ENCODE measurements at places on chromosomes 11 and 22.

DNA sequence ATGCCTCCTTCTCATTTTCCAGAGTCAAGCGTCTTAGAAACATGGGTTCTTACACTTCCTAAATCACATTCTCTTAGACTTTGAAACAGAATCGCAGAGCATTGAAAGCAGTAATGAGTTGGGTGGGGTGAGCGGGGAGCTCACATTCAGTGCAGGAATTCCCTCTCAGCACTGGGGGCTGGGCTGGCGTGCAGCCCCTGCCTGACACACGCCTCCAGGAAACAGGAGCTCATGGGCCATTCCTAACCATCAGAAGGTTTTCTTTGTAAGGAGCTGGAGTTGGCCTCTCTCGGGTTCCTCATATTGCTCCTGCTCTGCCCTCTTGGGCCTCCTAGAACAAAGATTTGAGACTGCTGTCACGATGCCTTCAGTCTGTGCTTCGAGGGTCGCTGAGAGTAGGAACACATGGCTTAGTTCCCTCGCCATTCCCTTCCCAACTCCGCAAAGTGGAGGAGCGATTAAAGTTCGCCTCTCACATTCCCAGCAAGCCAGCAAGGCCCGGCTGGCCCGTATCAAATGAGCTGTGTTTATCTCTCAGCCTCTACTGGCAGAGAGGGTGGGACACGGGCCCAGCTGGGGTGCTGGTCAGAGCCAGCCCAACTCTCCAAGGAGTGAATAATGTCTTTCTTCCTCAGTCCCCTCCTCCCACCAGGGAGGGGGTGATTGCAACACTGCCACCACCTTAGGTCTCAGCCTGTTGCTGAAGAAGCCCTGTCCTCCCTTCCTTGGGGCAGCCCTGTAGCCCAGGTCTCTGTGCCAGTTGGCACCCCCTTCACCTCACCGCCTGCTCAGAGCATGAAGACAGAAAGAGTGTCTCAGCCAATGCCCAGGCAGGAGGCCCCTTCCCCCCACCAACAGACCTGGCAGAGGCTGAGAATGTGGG lies 10.4 kb downstream of the CHRDL2 start:
- DNase-seq: no peak

DNA sequence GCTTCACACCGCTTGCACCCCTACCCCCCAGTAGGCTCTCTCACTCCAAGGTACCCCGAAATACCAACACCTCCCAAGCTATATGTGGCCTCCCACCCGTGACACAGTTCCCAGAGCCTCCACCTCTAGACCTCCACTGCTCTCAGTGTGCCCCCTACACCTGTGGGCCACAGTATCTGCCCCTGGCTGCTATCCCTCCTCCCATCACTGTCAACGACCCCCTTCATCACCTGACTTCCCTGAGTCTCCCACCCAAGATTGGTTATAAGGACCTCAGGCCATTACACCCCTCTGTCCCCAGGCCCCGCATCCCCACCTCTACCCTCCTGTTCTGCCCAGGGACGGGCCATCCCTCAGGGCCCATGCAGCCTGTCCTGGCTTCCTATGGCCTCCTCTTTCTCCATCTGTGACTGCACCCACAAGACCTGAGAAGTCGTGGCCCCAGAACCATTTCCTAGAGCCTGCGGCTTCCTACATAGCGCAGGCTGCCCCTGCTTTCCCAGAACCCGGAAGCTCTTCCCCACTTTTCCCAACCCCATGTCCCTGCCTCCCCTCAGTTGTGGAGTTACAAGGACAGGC lies 734 bp downstream of the ACR start:
- DNase-seq: no peak

DNA sequence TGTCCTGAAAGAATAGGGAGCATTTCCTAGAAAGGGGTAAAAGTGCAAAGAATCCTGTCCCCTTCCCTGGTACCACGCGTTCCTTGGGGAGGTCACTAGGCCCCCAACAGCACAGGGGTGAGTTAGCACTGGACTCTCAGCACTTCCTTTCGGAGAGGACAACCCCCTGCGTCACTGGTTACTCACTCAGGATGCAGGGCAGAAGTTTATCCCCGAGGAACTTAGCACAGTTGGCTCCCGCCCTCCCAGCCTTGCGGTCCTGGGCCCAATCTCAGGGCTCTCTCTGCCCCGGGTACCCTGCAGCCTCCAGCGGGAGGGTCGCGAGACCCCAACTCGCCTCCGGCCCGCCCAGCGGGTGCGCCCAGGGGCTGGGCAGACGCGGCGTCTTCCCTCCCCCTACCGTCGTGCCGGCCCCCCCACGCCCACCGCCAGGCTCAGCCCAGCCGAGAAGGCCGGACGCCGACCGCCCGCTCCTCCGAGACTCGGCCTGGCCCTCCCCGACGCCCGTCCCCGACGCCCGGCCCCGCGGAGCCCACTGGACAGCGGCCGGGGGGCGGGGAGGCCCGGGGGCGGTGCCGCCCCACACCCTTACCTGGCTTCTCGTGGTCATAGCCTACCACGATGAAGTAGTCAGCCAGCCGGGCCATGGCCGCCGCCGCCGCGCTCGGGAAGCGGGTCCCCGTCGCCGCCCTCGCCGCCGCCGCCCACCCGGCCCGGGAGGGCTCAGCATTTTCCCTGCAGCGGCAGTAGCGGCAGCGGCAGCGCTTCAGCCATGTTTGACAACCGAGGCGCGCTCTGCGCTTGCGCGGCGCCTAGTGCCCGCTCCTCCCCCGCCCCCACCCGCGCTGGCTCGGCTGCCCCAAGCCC lies at the start of gene SBF2:
Gene SBF2 (minus strand): TSS at position 797 of the 867 bp plus-strand sequence. CDS start 150 bp downstream, at position 647.
- peak; percentile 77 for DNase-seq

DNA sequence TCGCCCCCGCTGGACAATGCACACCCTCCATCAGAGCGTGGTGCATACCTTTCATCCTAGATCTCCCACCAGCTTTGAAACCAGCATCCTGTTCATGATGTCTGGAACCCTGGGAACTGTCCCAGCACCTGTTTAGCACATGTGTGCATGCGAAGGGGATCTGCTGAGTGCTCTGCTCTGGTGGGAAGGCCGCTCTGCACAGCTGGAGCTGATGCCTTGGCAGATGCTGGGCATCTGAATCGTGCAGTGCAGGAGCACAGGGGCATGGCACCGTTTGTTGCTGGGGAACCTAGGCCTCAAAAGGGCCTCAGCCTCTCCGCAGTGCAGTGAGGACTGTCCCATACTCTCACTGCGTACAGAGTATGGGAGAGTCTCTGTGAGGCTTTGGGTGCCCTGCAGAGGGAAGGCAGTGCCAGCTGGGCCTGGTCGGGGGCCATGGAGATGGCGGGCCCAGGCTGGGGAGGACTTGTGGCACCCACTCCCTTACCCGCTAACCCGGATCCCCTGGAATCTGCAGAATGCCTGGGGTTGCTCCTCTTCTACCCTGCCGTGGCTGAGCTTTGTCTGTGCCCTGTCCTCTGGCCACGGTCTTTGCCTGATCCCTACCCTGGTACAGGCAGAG lies 72.9 kb upstream of the ATXN10 start:
- no peak for DNase-seq

DNA sequence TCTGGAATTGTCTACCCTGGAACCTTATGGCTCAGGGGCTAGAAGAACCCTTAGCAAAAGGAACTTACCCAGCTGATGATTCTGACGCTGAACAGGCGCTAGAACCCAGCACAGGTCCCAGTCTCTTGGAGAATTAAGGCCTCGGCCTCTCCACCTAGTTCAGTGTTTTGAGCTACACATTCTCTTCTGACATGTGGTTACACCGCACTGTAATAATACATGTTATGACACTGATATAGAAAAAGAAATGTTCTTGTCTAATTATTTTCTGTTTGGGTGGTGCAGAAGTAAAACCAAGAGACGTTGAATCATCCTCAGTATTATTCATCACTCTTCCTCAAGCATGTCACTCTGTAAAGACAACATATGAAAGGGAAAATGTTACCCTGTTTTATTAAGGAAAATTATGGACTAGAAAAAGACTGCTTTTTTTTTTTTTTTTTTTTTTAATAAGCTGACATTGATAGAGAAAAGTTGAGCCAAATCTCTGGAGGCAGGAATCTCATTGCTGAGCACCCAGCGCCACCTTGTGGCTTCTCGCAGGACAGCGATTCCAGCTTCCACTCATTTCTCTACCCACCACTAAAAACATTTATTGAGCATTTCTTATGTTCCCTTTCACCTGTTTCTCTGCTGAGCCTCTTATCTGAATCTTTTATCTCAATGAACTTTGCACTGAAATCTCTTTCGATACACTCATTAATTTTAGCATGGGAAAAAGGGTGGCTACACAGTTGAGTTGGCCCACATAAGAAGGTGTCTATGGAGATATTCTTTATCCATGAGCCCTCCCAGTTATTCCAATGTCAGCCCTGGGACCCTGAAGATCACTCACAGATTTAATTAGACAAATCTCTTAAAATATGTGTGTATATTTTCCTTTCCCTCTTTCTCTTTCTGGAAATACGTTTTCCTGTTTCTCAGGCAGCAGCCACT lies 12.6 kb upstream of the APLNR start:
- DNase-seq: peak; percentile 53

DNA sequence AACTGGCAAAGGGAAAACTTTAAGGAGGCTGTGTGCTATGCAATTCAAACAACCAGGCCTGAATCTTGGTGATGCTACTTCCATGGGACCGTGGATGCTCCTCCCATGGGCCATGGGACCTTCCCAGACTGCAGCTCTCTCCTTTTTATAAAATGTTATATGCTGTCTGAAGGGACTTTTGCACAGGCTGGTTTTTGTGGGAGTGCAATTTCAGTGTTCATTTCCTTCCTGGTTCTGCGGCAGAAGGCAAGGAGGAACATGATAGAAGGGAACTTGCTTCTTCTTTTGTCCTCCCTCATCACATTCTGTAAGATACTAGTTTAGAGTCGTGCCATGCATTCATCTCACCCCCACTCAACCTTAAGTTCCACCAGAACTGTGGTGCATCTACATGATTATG lies 68.9 kb downstream of the C11orf58 start:
- DNase-seq: no peak

DNA sequence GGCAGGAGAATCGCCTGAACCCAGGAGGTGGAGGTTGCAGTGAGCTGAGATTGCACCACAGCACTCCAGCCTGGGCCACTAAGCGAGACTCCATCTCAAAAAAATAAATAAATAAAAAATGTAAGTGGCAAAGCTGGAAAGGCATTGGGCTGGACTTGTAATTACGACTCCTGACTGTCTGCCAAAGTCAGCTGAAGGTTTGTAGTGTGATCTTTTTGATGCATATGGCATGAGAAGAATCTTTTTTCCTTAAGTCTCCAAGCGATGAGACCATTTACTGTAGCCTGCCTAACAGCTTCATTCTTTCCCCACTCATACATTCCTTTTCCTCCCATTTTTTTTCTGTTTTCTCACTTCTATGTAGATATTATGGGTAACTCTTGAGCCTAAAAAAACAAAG lies 24.8 kb downstream of the CTNND1 start:
- DNase-seq: no peak

GRCh38 chr11:120125024-120125423 lies 12.9 kb downstream of the TRIM29 start:
- no peak for DNase-seq

GRCh38 chr11:9693801-9694553 lies 30.1 kb downstream of the SWAP70 start:
- DNase-seq: no peak

DNA sequence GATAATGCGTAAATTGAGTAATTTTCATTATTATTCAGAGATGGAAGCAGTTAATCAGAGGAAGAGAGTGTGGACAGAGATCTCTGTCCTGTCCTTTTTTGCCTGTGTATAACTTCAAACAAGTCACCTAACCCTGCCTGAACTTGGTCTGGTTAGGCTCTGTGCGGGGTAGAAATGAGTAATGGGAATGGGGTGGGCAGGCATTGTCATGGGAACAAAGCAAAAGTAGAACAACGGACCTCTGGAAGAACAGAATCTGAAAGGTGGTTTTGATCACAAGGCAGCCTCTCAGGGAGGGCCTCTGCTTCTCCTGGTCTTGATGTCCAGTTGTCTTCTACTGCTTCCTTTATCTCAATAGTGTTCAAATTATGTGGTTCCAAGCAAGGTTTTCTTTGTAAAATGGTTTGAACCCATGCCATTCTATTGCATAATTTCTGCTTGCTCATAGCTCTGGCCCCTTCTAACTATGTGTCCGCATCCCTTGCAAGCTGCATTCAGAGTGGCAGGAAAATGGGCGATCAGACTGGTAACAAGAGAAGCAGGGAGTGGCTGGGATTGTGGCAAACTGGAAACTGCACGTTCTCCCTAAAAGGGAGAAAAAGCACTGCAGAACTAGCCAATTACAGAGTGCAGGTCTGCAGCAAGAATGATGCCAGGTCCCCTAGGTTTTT lies 76.1 kb downstream of the PRR5L start:
- DNase-seq: no peak

DNA sequence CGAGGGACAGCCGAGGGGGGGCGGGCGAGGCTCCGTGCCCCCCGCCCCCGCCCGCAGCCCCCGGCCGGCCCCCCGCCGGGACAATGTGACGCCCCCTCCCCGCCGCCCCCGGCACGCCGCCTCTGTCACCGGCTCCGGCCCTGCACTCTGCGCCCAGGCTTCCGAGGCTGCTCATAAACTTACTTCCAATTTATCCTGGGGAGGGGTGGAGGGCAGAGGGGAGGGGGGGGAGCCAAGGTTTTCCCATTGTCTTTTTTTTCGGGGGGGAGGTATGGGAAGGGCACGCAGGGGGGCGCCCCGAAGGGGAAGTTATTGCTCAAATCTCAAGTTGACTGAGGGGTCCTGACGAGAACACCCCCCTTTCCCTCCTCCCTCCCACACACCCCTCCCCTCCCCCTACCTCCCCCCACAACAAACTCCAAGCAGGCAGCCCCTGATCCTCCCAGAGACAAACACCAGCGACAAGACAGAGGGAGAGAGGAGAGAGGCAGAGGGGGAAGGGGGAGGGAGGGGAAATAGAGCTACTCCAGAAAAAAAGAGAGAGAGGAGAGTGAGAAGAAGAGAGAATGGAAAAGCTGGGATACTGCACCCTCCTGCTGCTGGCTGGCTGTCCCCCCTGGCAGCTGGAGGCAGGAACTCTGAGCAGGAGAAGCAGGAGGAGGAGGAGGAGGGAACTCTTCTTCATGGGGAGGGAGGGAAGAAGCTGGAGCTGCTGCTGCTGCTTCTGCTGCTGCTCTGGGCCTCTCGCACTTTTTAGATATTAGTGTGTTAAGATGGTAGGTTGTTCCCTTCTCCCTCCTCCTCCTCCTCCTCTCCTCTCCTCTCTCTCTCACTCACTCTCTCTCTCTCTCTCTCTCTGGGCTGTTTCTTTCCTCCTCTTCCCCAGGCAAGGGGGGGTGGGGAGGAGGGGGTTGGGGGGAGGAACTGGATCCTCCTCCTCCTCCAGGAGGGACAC lies 631 bp downstream of the PHF21A start:
- DNase-seq: peak; percentile 42

- DNase-seq: no peak
These were observed 9.7 kb upstream of the RCN1 start for GRCh38 chr11:32081129-32081641.

- DNase-seq: no peak
These were observed 106.4 kb downstream of the NECTIN1 start for GRCh38 chr11:119622454-119623143.

DNA sequence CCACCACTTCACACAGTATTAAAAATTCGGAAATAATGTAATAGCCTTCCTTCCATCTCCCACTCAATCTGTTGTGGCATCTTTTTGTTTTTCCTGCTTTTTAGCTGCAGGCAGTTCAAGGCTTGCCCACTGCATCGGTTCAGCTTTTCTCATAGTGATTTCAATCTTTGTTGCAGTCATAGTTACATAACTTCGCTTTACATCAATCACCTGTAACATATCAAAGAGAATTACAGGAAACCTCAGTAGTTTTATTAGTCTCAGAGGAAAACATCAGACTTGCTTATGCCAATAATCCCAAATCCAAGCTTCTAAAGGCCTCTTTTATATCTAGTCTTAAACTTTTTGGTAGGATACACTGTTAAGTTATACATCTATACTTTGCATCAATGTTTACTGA lies 20.5 kb downstream of the CHORDC1 start:
- DNase-seq: no peak

GRCh38 chr11:33701302-33702230 lies 940 bp upstream of the C11orf91 start:
- DNase-seq: no peak

Data from activated CD4-positive, CD25-positive, alpha-beta regulatory T cell treated with anti-CD3 and anti-CD28 coated beads, Interleukin-2, amount 50 U/mL, for 72 hours (primary cell).